ENCODE measurements at places on chromosomes 6 and 20.

- no peak for DNase-seq
These were observed 5.1 kb upstream of the DEFB127 start for GRCh38 chr20:152131-152530.

- no peak for DNase-seq
These were observed 25.6 kb upstream of the AHI1 start for GRCh38 chr6:135522965-135523692.

DNA sequence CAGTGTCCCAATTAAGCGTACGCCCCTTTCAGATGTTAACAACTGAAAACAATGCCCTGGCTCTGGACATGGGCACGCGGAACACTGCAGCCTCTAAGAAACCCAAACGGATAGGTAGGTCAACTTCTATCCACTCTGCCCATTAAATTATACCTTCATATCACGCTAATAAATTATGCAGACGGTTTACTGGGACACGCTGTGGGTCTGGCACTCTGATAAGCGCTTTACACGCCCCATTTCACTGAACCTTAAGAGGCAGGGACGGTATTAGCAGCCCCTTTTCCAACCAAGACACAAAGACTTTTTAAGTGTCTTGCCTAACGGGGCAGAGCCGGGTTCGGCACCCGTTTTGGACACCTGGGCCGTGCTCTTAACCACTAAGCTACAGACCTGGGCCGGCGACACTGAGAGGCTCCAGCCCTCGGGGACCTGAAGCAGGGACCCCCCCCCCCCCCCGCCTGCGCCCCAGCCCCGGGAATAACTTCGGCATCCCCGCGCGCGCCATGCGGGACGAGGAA, 744 bp downstream of the STAU1 start:
- DNase-seq: no peak

GRCh38 chr6:168535711-168536110, 94.7 kb downstream of the SMOC2 start:
- no peak for DNase-seq

DNA sequence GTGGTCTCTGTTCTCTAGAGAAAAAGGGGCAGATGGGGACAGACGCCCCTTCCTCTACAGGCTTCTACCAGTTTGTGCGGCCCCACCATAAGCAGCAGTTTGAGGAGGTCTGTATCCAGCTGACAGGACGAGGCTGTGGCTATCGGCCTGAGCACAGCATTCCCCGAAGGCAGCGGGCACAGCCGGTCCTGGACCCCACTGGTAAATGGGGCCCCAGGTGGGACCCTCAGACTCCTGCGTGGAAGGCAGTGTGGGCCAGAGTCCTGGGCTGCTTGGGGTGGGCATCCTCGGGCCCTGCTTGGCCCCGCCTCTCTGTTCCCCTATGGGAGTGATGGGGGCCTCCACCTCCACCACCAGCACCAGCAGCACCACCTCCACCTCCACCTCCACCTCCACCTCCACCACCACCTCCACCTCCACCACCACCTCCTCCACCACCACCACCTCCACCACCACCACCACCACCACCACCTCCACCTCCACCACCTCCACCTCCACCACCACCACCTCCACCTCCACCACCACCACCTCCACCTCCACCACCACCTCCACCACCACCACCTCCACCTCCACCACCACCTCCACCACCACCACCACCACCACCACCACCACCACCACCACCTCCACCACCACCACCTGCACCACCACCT, 3.2 kb upstream of the TNFRSF6B start:
- no peak for DNase-seq

GRCh38 chr6:111711984-111712752, 106.5 kb upstream of the TRAF3IP2 start:
- DNase-seq: no peak

DNA sequence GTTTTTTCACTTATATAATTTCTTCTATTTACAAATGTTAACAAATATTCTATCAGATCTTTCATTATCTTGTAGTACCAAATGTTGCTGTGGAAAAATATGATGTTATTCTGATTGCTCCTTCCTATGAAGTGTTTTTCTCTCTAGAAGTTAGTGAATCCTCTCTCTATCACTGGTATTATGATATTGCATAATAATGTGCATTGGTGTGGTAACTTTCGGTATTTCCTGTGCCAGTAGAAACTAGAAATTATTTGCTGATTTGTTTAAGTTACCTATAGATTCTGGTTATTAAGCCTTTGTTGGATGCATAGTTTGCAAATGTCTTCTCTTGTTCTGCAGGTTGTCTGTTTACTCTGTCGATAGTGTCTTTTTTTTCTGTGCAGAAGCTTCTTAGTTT, 342.5 kb downstream of the CENPW start:
- DNase-seq: no peak

DNA sequence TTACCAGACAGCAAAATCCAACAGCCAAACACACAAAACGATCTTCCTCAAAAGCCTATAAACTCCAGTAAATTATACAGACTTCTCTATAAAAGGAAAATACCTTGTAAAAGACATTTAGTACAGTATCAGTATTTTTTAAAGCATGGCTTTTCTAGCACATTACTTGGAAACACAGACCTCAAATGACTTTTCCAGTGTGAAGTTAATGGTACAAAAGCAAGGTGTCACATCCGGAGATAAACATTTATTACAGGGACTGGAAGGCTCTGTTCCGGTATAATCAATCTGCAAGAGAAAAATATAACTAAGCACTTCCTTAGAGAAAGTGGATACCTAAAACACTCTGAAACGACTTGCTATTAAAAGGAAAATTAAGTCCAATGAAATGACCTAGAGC, 17.1 kb downstream of the TMEM30A start:
- DNase-seq: no peak
